ENCODE measurements at places on chromosomes 2 and 18.

DNA sequence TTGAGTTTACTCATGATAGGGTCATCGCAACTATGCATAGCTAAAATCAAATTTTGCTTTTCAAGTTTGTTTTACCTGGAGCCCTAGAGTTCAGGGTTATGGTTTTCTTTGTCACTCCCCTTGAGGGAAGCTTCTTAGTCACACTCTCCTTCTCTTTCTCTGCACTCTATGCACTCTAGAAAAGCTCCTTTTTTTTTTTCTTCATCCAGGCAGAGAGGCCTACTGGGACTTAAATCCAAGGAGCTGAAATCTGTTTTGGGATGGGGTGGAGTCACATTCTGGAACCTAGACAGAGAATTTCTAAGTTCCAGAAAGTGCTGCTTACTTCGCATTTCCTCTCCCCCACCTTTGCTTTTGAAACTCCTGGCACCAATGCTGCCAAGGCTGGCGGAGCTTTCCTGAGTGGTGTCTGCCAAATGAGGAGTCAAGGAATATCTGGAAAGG is 19.1 kb upstream of the IL18R1 start:
- DNase-seq = no peak

DNA sequence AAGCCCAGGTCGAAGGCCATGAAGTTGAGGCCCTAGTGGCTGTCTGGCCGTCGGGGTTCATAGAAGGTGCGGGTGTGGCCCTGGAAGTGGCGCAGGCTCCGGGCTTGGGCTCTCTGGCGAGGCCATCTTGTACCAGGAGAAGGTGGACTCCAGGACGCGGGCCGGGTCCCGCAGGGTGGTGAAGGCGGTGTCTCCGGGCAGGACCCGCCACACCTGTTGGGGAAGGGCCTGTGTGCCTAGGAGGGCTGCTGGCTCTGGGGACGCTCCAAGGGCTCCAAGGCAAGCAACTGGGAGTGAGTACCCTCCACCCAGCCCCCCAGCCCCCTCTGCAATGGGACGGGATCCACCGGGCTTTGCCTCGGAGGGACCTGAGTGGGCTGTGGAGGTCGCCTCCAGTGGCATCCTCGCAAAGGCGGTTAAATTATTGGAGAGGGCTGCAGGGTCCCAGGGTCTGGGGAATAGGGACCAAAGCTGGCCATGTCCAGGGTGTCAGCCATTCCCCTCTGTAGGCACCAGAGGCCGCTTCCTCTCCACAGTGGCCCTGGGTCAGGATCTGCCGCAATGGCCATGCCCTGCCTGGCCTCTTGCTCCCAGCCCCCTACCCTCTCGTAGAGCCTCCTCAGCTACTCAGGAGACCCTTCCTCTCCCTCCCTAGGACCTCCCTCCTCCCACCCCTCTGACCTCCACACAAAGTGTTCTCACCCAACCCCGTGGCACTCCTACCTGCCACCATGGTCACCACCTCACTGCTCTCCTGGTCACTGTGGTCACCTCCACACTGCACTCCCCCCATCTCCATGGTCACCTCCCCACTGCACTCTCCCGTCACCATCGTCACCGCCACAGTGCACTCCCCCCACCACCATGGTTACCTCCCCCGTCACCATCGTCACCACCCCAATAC is 10.3 kb downstream of the AQP12A start:
- no peak for DNase-seq

DNA sequence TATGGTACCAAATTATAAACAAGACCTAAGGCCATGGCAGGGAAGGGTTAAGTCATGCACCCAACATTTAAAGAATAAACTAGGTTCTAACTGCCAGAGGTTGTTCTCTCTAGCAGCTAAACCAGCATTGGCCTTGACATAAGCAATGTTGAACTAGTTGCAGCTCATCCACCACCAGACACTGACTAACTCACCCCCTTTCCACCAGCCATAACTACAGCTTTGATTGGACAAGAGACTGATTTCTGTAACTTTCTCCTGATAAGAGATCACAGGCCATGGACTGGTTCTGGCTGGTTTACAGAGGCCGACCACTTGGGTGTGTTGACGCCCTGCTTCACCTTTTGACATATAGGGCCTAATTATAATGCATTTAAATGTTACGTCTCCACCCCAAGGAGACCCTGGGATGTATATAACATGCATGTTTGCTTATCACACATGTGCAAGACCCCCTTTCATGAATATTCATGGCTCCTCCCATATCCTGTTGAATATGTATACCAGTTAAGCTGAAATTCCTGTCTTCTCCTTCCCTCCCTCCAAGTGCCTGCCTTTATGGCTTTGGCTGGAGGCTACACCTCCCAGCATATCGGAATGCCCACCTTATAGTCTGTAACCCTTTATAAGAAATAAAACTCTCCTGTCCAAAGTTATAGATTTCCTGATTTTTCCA is 75.9 kb downstream of the MRPS9 start:
- DNase-seq = no peak

DNA sequence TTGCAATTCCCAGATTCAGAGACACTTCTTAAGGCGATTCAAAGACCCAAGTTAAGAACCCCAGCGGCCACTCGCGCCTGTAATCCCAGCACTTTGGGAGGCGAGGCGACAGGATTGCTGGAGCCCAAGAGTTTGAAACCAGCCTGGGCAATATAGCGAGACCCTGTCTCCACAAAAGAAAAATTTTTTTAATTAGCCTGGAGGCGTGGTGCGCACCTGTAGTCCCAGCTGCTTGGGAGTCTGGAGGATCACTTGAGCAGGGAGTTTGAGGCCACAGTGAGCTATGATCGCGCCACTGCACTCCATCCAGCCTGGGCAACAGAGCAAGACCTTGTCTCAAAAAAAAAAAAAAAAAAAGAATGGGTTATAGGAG is 585 bp upstream of the ANAPC1 start:
- no peak for DNase-seq

GRCh38 chr2:97993926-97994325 is 1.8 kb downstream of the TMEM131 start:
- DNase-seq = no peak

- DNase-seq = no peak
Observed at GRCh38 chr2:134262684-134263083, 8.8 kb downstream of the MGAT5 start.

- DNase-seq = no peak
Observed at GRCh38 chr18:57995331-57995730, 48.7 kb upstream of the NEDD4L start.

DNA sequence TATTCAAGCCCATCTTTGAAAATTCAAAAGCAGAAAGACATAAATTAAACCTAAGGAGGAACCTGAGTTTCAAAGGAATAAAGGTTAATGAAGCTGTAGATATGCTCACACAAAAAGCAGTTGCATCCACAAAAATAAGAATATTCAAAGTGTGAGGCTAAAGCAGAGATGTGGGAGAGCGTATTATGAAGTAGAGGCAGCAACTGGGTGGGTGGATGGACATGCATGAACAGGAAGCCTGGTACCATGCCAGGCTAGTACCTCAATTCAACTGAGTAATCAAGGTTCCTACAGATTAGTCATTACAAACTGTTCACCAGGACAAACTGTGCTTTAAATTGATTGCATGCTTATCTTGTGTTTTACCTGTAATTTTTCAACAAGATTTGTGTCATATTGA is 330.0 kb upstream of the PKDCC start:
- no peak for DNase-seq

DNA sequence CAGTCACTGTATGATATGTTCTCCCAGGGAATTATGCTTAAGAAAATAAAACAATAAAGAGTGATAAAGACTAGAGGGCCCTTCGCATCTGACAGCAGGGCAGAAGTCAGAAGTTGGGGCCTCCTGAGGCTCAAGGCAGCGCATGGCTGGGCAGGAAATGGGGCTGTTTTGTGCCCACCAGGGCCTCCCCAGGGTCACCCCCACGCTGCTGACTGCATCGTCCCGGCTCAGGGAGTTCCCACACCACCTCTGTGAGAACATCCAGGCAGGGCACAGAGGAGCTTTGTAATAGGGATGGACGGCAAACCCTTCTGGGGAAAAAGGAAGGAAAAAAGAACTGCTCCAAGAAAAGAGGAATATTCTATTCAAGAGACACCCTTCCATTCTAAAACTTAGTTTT is 41.2 kb downstream of the PAX3 start:
- DNase-seq = no peak

GRCh38 chr18:22742409-22742808 is 190.7 kb upstream of the RBBP8 start:
- DNase-seq = no peak

DNA sequence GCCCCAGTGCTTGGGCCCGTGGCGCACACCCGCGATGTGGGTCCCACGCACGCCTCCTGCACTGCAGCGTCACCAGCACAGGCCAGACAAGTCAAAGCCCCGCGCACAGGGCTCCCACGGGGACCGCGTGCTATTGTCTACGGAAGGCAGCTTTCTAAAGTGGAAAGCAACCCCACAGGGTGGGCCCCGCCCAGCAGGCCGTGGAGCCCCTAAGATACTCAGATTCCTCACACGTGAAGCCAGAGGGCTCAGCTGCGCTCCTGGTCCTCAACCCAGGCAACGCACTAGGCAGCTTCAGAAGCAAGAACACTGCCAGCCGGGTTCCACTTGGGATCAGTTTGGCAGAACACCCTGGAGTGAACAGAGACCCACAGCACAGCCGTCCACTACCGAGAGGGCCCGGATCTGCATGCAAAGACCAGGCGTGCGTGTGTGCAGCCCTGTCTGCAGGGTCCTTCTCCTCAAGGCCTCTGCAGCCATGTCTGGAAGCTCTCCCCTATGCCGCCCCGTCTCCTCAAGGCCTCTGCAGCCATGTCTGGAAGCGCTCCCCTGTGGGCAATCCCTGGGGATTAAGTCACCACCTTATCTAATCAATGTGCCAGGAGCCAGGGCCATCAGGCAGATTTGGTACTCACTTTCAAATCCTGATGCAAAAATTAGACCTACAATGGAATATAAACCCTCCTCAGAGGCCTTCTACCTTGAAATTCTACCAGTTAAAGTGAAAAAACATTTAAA is 231.3 kb downstream of the HDAC4 start:
- peak; percentile 12 for DNase-seq

- no peak for DNase-seq
Observed at GRCh38 chr2:73238976-73239375, 4.9 kb downstream of the CCT7 start.

GRCh38 chr2:223238301-223238700 is 186.3 kb downstream of the KCNE4 start:
- no peak for DNase-seq

All from activated CD8-positive, alpha-beta memory T cell treated with anti-CD3 and anti-CD28 coated beads, Interleukin-2, amount 50 U/mL, for 4 hours (primary cell).